A172 (cell line): ENCODE measurements at places on chromosomes 12 and 14. TPM values are rescaled to one million over a fixed set of nuclear protein-coding genes. Genes with fewer than 3 reads are reported as not detected.

COCH gene
- 4.1 and 4.8 TPM in 2 replicates for total RNA-seq

C1QL4 gene
- 2.3 and 4.4 TPM in 2 replicates for total RNA-seq

PGAM5 gene
- 59.8 and 73.4 TPM in 2 replicates for total RNA-seq

ENDOU gene
- not detected in 2 replicates for total RNA-seq

IFI27 gene
- total RNA-seq: 5.9 and 10.1 TPM in 2 replicates

SAMD15 gene
- 1.9 and 2.7 TPM in 2 replicates for total RNA-seq

PCNX1 gene
- total RNA-seq: 11.8 and 12.9 TPM in 2 replicates

DIO2 gene
- 22.4 and 40.5 TPM in 2 replicates for total RNA-seq

KRT73 gene
- total RNA-seq: not detected in 2 replicates

BIN2 gene
- not detected in 2 replicates for total RNA-seq

PDE3A gene
- not detected in 2 replicates for total RNA-seq

SLC10A1 gene
- total RNA-seq: 0.03 TPM in 1 of 2 replicates, not detected in the other

TAS2R13 gene
- total RNA-seq: 0.36 TPM in 1 of 2 replicates, not detected in the other

RIPK3 gene
- total RNA-seq: not detected in 2 replicates

DHRS7 gene
- 62.7 and 69.9 TPM in 2 replicates for total RNA-seq

NKX2-1 gene
- not detected in 2 replicates for total RNA-seq

GLT1D1 gene
- total RNA-seq: not detected in 2 replicates

KRT3 gene
- not detected in 2 replicates for total RNA-seq

CCDC38 gene
- 0.07 TPM in 1 of 2 replicates, not detected in the other for total RNA-seq

SRGAP1 gene
- total RNA-seq: 2.3 and 3.3 TPM in 2 replicates

KLHDC1 gene
- total RNA-seq: 0.05 and 1.3 TPM in 2 replicates

GARIN6 gene
- not detected in 2 replicates for total RNA-seq

RAD51AP1 gene
- 41.5 and 46.8 TPM in 2 replicates for total RNA-seq

FOXN4 gene
- not detected in 2 replicates for total RNA-seq

PPP1R1A gene
- total RNA-seq: not detected in 2 replicates

DTX1 gene
- total RNA-seq: 2.8 and 3.8 TPM in 2 replicates

ITFG2 gene
- total RNA-seq: 7.2 and 23.4 TPM in 2 replicates

PTPRO gene
- total RNA-seq: not detected in 2 replicates

SOX5 gene
- not detected in 2 replicates for total RNA-seq

RAN gene
- 719 and 793 TPM in 2 replicates for total RNA-seq

LALBA gene
- not detected in 2 replicates for total RNA-seq

MDGA2 gene
- not detected in 2 replicates for total RNA-seq
